Neural cell (in vitro differentiated cells): ENCODE measurements at places on chromosomes 2 and 18. TPM values are rescaled to one million over a fixed set of nuclear protein-coding genes. Genes with fewer than 3 reads are reported as not detected.

KCNG3 gene
- 0.74 and 1.1 TPM in 2 replicates for polyA plus RNA-seq

WBP1 gene
- polyA plus RNA-seq, result 220 and 230 TPM in 2 replicates

ADNP2 gene
- polyA plus RNA-seq, result 15.8 and 16.9 TPM in 2 replicates

ABCB11 gene
- not detected in 2 replicates for polyA plus RNA-seq

UBXN2A gene
- 11.0 and 15.0 TPM in 2 replicates for polyA plus RNA-seq

ST8SIA5 gene
- 0.92 and 0.93 TPM in 2 replicates for polyA plus RNA-seq

FBXO36 gene
- polyA plus RNA-seq, result 5.4 and 6.3 TPM in 2 replicates

MORN2 gene
- 114 and 116 TPM in 2 replicates for polyA plus RNA-seq

SERPINB3 gene
- not detected in 2 replicates for polyA plus RNA-seq

WNT6 gene
- polyA plus RNA-seq, result not detected in 2 replicates

GPR155 gene
- polyA plus RNA-seq, result 5.7 TPM in 2 replicates

DLGAP1 gene
- polyA plus RNA-seq, result 4.0 and 4.5 TPM in 2 replicates

FSHR gene
- 0.36 TPM in 1 of 2 replicates, not detected in the other for polyA plus RNA-seq

NTSR2 gene
- not detected in 2 replicates for polyA plus RNA-seq

IL36RN gene
- polyA plus RNA-seq, result not detected in 2 replicates

KCNIP3 gene
- polyA plus RNA-seq, result not detected in 2 replicates

ADD2 gene
- 52.5 and 73.6 TPM in 2 replicates for polyA plus RNA-seq

TDRD15 gene
- polyA plus RNA-seq, result not detected in 2 replicates

OR6B2 gene
- not detected in 2 replicates for polyA plus RNA-seq

MYO7B gene
- 0.16 TPM in 1 of 2 replicates, not detected in the other for polyA plus RNA-seq

DSC2 gene
- 14.5 and 16.3 TPM in 2 replicates for polyA plus RNA-seq

HOXD3 gene
- polyA plus RNA-seq, result not detected in 2 replicates

ERBB4 gene
- polyA plus RNA-seq, result 0.69 and 0.88 TPM in 2 replicates
